ENCODE measurements at places on chromosomes 16 and 17.
A peak's percentile ranks its signal among the peaks of the same experiment; 100 is the strongest.

DNA sequence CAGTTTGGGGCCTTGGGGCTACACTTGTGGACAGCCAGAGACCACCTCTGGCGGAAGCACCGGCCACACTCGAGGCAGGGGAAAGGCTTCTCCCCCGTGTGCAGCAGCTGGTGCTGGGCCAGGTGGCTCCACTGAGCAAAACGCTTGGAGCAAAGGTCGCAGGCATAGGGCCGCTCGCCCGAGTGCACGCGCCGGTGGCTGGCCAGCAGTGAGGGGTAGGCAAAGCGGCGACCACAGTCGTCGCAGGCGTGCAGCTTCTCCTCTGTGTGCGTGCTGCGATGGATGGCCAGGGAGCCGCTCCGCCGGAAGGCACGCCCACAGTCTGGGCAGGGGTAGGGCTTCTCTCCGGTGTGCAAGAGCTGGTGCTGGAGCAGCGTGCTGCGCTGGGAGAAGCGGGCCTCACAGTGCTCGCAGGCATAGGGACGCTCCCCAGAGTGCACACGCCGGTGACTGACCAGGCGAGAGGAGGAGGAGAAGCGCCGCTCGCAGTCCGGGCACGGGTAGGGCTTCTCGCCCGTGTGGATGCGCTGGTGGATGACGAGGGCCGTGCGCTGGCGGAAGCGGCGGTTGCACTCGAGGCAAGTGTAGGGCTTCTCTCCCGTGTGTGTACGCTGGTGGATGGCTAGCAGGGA is 5.8 kb downstream of the ZNF689 start:
- DNase-seq, result no peak

DNA sequence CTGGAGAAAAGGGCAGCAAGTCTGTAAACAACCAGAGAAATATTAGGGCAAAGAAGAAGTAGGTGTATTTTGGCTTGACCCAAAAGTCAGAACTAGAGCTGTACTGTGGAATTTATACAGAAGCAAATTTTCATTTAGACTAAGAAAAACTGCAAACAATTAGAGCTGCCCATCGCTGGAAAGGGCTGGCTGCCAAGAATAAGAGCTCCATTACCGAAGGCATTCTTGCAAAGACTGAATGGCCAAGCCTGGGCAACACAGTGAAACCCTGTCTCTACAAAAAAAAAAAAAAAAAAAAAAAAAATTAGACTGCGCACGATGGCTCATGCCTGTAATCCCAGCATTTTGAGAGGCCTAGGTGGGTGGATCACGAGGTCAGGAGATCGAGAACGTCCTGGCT is 53.9 kb upstream of the TMC5 start:
- DNase-seq, result no peak

DNA sequence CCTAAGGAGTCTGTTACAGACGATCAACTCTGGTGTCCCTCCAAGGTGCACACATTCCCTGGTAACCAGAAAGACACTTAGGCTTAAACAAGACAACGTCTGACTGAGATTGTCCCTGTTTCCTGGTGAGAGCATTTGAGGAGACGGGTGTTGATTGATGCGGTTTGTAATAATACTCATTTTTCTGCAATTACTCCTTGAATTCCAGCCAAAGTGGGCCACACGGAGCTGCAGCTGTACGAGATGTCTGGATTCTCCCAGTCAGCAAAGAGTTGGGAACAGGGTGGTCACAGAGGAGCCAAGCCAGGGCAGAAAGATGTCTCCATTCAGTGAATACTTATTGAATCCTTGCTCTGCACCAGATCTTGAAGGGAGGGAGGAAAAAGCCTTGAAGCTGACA is 30.9 kb upstream of the CES5A start:
- no peak for DNase-seq

GRCh38 chr17:21173543-21173942 is 40.4 kb downstream of the TMEM11 start:
- DNase-seq, result no peak

DNA sequence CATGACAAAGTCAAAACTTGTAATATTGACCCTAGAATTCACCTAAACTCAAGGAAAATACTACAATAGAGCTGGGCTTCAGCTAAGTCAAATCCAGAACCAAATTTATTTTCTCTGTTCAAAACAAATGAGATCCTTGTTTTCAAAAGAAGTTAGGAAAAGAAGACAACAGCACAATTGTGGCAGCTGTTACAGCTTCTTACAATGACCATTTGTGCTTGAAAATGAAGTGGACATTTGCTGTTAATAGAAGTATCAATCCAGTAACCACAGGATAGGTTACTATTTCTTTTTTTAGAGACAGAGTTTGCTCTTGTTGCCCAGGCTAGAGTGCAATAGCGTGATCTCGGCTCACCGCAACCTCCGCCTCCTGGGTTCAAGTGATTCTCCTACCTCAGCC is 44.4 kb downstream of the APPBP2 start:
- no peak for DNase-seq

DNA sequence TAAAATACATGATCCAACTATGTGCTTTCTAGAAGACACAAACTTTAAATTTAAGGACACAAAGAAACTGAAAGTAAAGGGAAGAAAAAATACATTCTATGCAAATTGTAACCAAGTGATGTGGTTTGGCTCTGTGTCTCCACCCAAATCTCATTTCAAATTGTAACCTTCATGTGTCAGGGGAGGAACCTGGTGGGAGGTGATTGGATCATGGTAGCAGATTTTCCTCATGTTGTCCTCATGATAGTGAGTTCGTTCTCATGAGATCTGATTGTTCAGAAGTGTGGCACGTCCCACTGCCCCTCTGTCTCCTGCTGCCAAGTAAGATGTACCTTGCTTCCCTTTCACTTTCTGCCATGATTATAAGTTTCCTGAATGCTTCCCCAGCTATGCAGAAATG is 15.0 kb downstream of the OR1A1 start:
- peak; percentile 9 for DNase-seq

GRCh38 chr17:51427323-51427811 is 167.0 kb downstream of the UTP18 start:
- no peak for DNase-seq

- DNase-seq, result peak; percentile 62
Measured at GRCh38 chr17:68441070-68441770, 16.1 kb downstream of the WIPI1 start.

GRCh38 chr17:55990332-55991006 is 162.8 kb upstream of the ANKFN1 start:
- no peak for DNase-seq

DNA sequence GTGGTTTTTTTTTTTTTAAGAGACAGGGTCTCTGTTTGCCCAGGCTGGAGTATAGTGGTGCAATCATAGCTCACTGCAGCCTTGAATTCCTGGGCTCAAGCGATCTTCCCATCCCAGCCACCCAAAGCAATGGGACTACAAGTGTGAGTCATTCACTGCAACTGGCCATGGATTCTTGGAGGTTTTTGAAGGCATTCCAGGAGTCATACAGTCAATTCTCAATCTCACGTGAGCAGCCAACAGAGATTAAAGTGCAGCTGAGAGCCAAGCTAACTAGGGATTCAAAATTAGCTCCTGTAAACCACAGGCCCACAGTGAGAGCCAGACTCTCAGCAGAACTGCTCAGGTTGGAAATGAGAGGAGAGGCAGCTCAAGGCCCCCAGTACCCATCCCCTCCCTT is 30.2 kb downstream of the XPO6 start:
- DNase-seq, result no peak

- DNase-seq, result no peak
Measured at GRCh38 chr17:71142333-71142732, 973.0 kb downstream of the KCNJ2 start.

DNA sequence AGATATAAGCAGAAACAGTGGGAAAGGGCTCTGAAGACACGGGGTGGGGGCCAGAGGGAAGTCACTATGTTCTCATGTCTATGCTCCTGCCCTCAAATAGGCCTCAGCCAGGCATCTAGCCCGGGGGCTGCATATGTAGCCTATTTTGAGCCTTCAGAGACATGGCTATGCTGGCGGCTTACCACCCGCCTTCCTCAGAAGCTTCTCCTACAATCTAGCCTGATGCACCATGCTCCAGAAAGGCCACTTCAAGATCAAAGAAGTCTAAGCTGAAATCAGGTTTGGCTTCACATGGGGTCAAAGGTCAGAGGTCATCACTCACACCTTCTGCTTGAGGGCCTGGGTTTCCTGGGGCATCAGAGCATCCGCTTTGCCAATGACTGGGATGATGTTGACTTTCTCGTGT is 1.6 kb downstream of the SEPTIN1 start:
- no peak for DNase-seq

- peak; percentile 59 for DNase-seq
Measured at GRCh38 chr17:76353004-76353598, 615 bp downstream of the PRPSAP1 start.

GRCh38 chr17:8488901-8489300 is 53.2 kb downstream of the NDEL1 start:
- DNase-seq, result peak; percentile 79

- no peak for DNase-seq
Measured at GRCh38 chr16:66649167-66649566, 44.7 kb downstream of the CMTM3 start.

GRCh38 chr16:521381-522210 is 5.9 kb upstream of the CAPN15 start:
- no peak for DNase-seq

- DNase-seq, result no peak
Measured at GRCh38 chr17:16877099-16877498, 94.8 kb downstream of the TNFRSF13B start.
